ENCODE measurements at places on chromosomes 4 and X. TPM values are rescaled to one million over a fixed set of nuclear protein-coding genes. Genes with fewer than 3 reads are reported as not detected.

DNA sequence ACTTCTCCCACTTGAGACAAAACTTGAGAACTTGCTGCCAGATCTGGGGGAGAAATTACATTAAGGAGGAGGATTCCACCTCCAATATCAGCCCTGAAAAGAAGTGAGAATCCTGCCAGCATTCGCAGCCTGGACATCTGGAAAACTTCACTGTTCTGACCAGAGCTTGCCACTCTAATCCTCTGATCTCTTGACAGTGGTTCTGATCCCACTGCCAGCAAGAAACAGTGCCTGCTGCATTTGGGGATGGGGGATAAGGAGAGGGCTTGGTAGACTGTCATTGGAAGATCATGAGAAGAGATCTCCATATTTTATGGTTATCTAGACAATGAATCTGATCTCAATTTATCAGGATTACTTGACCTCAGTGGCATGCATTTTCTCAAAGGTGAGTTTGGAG lies 49.8 kb upstream of the TMEM33 start:
- DNase-seq: no peak

GRCh38 chr4:179447308-179447707 lies 2005.1 kb upstream of the AGA start:
- DNase-seq: no peak

The KLF3 gene
- total RNA-seq: 65.0 TPM

The PROM1 gene
- total RNA-seq: 30.5 TPM

GRCh38 chrX:54715621-54716020 lies 82.4 kb downstream of the ITIH6 start:
- no peak for DNase-seq

GRCh38 chr4:10816571-10816970 lies 132.0 kb upstream of the CLNK start:
- no peak for DNase-seq

The WFS1 gene
- 20.5 TPM for total RNA-seq

- no peak for DNase-seq
Measured at GRCh38 chr4:100431416-100431815, 86.4 kb downstream of the EMCN start.

The GPM6B gene
- 47.2 TPM for total RNA-seq

DNA sequence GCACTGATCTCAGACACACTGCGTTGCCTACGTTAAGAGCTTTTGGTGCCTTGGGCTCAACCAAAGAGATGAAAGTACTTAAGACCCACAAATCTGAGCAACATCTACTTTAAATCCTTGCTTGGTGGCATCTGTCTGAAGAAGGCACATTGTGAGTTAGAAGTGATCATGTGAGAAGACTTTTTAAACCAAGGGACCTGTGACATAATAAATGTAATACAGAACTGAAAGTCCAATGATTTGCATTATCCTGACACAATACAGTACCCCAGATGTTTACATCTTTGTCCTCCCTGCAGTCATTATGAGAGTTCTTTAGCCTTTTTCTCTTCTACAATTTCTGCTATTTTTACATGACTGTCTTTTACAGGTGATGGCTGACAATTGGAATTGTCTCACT lies 96.7 kb upstream of the FTHL17 start:
- no peak for DNase-seq

DNA sequence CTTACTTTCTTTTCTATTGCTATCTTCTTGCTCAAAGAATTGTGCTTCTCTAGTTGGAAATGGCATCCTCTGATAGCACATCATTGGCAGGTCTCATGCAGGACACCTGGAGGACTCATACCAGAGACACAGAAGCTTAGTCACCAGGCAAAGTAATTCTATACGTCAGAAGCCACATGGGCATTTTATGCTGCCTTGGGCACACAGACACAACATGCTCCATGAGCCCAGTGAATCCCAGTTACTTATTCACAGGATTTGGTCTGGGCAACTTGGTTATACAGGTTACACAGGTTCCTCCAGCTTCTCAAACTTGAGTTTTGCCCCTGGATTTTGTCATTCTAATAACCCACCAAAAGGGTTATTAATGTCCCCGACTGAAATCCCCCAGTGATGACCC lies 7.1 kb downstream of the RASSF6 start:
- DNase-seq: no peak

DNA sequence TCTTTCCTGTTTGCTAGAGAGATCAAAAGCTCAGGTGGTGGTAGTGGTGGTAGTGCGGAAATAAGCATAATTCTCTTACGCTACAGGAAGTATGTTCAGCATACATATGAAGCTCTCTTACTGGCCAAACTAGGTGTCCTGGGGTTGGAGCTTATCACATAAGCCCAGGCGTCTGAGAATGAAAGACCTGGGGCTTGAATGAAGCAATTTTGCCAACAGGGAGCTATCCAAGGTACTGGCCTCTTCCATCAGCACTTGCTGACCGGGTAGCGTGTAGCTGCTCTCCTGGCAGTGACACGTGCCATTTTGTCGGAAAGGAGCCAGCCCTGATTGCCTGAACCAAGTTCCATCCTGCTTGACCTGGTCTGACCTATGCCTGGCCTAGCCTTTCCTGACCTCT lies 65.9 kb upstream of the HPF1 start:
- peak; percentile 23 for DNase-seq

The NAA11 gene
- total RNA-seq: not detected

The LRRC66 gene
- total RNA-seq: 0.63 TPM

DNA sequence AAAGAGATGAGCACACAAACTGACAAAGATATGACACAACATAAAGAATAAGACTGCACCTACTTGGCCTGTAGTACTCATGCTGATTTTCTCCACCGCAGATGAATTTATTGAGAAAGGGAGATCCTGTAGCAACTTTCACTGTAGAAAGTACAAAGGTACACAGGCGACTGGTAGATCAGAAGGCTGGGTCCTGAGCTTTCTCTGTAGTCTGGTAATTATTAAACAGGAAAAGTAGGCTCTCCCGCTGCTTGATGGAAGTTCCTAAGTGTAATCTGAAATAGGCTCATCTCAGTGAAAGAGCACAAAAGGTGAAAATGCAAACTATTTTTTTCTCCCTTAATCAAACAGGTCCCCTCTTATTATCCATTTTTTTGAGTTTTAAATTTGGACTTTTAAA lies at the start of gene ADH6:
ADH6 (minus strand) TSS at position 175 of the 400 bp plus-strand sequence; CDS start at position 81, 94 bp downstream.
- DNase-seq: no peak

The SPANXD gene
- not detected for total RNA-seq

- no peak for DNase-seq
Measured at GRCh38 chrX:35122756-35123155, 180.2 kb downstream of the FAM47B start.

DNA sequence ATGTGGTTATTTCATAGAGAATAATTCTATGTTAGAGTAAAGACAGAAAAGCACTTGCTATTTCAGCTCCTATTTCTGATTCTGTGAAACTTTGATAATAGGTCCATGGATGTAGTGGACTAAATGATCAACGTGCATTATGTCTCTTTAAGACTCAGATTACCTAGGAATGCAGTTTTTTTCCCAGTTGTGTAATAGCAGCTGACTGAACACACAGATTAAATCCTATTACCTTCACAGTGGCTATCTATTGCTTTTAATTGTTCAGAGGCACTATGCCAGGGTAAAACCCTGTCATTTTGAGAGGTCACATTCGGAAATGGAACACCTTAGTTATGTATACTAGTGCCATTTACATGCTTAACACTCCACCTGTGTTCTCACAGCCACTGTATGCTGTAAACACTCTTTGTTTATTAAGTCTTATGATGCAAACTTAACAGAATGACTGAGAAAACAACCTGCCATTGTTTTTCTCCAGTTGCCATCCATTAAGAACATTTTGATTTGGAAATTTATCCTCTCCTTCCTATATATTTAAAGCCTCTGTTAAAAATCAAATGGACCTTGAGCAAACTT lies 70.5 kb downstream of the HPGD start:
- no peak for DNase-seq

- no peak for DNase-seq
Measured at GRCh38 chrX:132689612-132690563, 201.1 kb upstream of the MBNL3 start.

GRCh38 chrX:143615851-143616250 lies 20.1 kb downstream of the SLITRK4 start:
- DNase-seq: no peak

DNA sequence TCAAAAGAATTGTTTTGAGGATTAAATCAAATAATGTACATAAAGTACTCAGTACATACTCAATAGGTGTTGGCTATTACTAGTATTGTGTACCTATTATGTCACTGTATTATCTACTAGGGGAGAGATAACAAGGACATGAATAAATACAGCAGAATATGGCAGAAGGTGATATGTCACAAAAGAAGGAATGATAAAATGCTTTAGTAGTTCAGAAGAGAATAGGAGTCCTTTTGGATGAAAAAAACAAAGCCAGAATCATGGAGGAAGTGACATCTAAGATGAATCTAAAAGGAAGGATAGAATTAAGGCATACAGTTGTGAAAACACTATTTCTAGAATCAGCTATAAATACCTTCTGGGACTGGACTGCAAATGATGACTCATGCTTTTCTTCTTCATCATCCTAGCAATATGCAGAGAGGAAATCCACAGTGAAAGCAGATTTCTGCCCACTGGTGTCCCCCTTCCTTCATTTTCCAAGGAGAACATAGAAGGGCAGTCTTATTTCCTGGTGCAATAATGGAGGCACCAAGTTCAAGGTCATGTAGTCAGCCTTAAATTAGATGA lies 98.7 kb downstream of the GLUD2 start:
- DNase-seq: no peak

The F11 gene
- not detected for total RNA-seq

DNA sequence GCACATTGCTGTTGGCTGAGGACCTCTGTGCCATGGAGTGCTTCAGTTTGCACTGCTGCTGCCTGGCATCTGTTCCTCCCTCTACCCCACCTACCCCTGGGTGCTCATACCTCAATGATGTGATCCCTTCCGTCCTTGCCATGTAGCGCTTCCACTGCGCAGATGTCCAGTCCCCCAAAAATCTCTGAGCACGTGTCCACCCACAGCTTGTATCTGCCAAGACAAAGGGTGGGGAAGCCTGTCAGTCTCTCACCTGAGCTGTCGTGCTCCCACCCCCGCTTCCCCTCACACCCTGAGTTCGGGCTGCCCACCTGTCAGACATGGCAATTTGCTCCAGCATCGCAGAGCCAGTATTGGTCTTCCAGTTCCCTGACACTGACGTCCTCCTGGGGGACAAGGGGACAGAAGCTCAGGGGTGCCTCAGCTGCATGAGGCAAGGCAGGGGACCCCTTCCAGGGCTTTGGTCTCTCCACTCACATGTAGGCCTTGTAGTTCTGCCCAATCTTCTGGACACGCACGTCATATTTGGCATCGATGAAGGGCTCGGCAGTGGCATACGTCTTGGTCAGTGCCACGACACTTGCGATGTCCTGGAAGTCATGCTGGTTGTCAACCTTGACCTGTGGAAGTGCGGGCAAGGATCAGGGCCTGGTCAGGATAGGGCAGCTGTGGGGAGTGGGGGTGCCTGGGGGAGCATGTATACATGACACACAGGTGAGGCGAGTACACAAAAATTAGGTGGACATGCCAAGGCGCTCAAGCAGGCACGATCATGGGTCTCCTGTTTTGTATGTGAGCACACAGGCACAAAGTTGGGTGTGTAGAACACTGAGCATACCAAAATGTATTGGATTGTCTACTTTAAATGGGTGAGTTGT lies 6.0 kb upstream of the TIMP1 start:
- no peak for DNase-seq

DNA sequence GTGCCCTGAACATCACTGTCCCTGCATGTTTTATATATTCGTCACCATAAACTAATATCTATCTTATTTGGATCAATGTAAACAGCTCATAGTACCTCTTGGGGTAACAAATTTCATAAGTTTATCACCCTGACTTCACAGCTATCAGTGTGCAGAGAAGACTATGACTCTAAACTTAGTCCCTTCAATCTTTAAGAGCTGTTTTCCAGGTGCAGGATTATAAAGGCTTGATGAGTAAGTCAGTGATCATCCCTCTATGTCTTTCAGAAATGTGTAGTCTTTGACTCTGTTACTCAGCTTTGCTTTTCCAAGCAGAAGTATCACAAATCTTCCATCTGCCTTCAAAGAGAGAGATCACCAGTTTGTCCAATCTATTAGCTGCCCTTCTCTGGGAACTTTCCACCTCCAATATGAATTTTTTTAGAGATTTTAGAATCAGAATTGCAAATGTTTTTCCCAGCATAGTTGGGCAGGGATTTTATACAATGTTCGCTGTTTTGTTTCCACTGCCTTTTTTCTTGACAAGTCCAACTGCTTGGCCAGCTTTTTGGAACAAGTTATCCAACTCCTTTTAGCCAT lies 45.1 kb upstream of the TSPAN7 start:
- no peak for DNase-seq

- DNase-seq: peak; percentile 57
Measured at GRCh38 chrX:43958529-43958928, 14.7 kb downstream of the NDP start.

DNA sequence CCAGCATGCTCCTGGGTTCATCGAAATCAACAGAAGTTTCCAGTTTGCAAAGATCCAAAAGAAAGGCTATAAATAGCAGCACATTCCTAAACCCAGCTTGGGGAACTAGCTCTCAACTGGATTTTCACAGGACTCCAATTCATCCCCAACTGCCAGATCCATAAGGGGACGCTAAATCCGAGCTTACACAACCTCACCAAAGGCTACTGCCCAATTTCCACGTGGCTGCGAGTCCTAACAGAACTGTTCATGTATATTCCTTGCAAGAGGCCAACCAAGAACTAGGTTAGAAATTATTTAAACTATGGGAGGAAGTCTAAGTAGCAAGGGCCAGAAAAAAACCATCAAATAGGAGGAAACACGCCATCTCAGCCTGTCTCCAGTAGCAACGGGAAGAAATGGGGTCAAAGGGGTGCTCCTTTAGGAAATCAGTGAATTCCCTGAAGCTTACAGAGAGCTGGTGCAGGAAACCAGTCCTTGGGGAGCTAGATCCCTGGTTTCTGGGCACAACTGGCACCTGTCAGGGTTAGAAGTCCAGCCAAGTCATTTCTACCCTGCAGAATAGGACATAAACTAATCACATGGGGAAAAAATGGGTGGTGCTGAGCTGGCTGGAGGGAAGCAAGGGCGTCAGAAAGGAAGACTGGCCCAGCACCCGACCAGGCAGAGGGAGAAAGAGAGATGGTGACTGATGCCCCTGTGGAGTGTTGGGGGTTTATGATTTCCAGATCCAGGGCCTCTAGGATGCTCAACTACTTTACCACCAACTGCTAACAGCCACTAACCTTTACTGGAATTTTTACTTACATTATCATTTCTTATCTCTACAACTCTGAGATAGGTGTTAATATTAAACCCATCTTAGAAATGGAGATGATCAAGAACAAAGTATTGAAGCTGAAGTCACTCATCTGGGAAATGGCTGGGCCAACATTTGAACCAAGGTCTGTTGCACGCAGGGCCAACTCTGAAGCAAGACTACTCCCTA lies 20.5 kb downstream of the RELL1 start:
- DNase-seq: no peak

GRCh38 chr4:119233750-119234149 lies 21.2 kb downstream of the USP53 start:
- no peak for DNase-seq

The TKTL1 gene
- total RNA-seq: 0.32 TPM

Measured in urinary bladder (tissue), 4 donors.